ENCODE measurements at places on chromosomes 3 and 15.

GRCh38 chr3:194685065-194685717 lies 492 bp upstream of the FAM43A start:
- DNase-seq = no peak

DNA sequence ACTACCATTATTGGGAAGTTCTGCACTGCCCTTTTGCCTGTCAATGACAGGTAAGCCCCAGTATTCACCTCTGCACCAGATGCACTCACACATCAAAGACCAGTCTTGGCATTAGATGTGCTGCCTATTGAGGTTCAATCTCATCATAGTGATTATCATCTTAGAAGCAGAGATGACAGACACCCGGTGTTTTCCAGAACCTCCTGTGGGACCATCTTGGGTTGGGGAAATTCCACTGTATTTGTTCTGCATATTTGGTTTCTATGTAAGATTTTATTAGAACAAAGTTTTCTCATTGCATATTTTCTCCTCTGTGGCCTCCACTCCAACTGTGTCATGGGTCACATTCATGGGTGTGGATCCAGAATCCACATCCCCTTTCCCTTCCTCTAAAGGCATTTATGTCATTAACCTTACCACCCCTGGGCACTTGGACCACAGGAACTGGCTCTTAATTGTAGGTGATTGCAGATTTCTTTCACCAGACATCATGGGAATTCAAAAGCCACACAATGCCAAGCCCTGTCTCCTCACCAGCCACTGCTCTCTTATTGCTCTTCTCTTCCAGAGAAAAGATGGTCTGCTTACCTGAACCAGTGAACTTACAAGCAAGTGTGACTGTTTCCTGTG lies 31.2 kb downstream of the PLA1A start:
- no peak for DNase-seq

- DNase-seq = no peak
These were observed 68.3 kb downstream of the SMAD3 start for GRCh38 chr15:67133738-67134066.

DNA sequence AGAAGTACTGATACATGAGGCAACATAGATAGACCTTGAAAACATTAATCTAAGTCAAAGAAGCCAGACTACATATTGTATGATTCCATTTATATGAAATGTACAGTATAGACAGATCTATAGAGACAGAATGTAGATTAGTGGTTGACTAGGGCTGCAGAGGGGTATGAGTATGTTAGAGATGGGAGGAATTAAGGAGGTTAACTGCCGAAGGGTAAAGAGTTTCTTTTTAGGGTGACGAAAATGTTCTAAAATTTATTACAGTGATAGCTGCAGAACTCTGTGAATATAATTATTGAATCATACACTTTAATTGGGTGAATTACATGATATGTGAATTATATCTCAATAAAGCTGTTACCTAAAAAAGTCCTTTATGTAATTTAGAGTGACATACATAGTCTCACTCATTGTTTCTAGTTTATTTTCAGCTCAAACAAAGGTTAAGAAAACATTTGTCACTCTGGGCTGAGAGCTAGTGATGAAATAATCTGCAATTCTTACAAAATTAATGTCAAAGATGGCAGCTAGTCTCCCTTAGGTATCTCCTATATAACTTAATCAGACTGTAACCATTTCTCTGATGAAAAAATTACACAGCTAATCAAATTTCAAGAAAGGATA lies 61.4 kb downstream of the DENND4A start:
- DNase-seq = no peak

DNA sequence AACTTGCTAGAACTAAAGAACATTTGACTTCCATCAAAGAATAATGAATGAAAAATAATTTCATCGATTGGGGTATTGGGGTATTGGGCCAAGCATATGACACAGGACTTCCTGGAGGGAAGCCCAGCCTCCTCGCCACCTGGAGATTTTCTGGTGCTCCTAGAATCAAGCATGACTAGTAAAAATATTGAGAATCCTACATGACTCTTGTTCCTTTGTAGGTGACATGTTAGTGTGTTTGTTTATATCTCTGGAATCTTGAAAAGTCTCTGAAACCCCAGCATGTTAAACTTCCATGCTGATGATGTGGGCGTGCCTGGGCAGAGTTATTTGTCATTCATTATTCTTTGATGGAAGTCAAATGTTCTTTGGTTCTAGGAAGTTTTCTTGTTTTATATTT lies 90.1 kb upstream of the EPHB3 start:
- no peak for DNase-seq

DNA sequence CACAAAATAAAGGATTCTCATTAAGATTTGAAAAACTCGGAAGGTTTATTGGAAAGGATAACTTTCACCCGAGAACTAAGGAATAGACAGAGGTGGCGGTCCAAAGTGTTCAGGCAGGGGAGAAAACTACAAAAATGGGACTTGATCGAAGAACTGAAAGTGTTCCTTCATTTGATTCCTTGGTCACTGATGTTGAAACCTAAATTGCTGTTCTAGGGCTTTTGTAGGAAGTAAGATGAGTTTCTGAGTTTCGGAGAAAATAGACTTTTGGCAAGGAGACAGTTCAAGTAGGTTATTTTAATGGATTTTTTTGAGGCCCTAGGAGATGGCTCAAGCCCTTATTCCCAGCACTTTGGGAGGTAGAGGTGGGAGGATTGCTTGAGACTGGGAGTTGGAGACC lies 1.4 kb downstream of the TRIP4 start:
- DNase-seq = no peak

DNA sequence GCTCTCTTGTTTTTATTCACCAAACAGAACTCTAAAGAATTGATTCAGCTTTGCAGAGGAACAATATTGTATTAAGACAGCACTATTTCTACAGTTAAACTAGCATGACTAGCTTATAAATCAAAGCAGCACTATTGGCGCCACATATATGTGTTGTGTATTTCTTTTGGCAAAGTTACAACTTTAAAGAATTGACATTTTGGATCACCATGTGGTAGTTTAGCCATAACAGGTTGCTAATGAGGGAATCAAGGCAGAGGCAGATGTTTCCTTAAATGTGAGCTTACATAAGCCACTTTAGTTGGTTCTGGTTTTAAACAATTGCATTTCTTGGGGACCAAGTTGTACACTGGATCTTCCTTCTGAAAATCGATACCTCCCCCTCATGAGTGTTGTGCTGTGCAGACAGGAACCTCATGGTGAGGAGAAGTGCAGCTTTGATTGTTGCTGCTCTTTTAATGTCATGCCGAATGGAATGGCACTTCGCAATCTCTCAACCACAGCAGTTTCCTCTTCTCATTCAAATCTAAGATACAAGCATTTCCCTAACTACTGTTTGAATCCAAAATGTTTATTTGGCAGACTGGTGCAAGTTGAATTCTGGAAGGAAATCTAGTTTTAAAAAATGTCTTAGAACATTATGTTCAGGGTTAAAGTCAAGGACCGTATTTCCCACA lies 151.2 kb downstream of the MYRIP start:
- DNase-seq = no peak

- no peak for DNase-seq
These were observed 5.6 kb upstream of the TRMT10C start for GRCh38 chr3:101556064-101556463.

DNA sequence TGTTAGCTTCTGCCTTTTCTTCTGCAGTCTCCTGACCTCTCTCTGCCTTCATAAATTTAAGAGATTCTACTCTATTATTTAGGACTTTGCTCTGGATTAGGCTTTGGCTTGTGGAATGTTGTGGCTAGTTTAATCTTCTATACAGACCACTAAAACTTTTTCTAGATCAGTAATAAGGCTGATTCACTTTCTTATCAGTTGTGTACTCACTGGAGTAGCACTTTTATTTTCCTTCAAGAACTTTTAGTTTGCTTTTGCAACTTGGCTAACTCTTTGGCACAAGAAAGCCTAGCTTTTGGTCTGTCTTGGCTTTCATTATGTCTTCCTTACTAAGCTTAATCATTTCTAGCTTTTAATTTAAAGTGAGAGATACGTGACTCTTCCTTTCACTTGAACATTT lies 265.5 kb upstream of the TBC1D5 start:
- DNase-seq = no peak

- DNase-seq = no peak
These were observed 76.8 kb downstream of the ATP2B2 start for GRCh38 chr3:10428406-10429091.

GRCh38 chr3:42655980-42656679 lies 2.6 kb downstream of the ZBTB47 start:
- DNase-seq = no peak

- no peak for DNase-seq
These were observed 32.6 kb upstream of the SLC41A3 start for GRCh38 chr3:126116526-126116925.

GRCh38 chr15:85112997-85113396 lies 131.3 kb downstream of the PDE8A start:
- no peak for DNase-seq

GRCh38 chr3:122058294-122058693 lies 3.1 kb downstream of the CD86 start:
- DNase-seq = no peak

- DNase-seq = no peak
These were observed 33.1 kb downstream of the DZIP1L start for GRCh38 chr3:138082085-138082991.

DNA sequence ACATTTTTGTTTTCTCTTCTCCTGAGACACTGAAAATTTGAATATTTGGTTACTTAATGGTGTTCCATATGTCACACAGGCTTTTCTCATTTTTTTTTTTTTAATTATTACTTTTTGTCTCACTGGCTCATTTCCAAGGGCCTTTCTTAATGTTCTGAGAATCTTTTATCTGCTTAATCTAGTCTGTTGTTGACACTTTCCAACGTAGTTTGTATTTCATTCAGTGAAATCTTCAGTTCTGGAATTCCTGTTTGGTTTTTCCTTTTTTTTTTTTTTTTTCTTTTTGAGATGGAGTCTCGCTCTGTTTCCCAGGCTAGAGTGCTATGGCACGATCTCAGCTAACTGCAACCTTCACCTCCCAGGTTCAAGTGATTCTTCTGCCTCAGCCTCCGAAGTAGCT lies 42.7 kb downstream of the NCK1 start:
- no peak for DNase-seq

- DNase-seq = no peak
These were observed 52.2 kb downstream of the DNASE1L3 start for GRCh38 chr3:58158442-58159153.

GRCh38 chr3:36677331-36678007 lies 86.9 kb downstream of the DCLK3 start:
- no peak for DNase-seq

DNA sequence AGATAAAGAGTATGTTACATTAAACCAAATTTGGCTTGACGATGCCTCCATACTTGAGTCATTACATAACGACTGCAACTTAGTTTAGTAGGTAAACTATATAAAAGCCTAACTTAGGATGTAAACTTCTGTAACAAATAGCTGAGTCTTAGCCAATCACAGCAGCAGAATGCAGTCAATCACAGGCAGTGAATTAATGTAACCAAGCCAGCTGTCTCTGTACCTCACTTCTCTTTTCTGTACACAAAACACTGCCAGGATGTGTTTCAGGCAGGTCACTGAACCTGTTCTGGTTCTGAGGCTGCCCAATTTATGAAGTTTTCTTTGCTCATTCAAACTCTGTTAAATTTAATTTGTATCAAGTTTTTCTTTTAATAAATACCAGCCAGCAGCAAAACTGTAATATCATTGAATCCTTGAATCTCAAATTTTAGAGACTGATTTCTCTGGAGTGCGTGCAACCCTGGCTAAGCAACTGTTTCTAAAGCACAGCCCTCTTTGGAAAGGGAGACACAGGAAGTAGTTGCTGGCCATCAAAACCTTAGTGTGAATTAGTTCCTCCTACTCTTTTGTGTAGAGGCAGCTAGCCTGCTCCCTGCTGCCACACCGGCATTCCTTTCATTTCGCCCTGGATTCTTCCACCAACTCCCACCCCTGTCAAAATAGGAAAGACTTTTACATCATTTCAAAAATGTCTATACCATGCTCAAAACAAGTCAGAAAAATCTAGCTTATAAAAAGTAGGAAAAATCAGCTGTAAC lies 15.2 kb downstream of the RFTN1 start:
- DNase-seq = no peak

DNA sequence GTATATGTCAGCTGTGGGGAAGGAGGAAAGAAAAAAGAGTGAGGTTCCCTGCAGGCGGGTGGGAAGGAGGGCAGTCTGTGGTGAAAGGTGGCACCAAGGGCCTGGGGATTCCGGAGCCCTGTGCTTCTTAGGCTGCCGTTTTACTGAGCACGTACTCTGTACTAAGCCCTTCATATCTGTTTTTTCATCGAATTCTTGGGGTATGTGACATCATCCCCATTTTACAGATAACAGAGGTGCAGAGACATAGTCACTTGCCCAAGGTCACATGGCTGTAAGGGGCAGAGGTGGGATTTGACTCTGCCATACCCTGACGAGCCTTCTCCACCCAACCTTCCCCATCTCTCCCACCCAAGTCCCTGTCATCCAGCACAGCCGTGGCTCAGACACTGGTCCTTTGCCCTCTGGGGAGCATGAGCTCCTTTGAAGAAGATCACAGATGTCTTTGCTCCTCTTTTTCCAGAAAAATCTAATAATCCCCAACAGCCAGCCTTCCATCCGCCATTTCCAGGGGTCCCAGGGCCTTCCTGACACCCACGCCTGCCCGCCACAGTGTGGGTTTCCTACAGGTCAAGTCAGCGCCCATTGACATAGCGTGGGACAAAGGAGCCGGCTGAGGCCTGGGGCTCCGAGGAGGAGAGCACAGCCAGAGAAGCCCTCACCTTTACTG lies 24.2 kb downstream of the CYP11A1 start:
- no peak for DNase-seq

- DNase-seq = no peak
These were observed 129.0 kb upstream of the ARHGEF3 start for GRCh38 chr3:56930706-56931105.

- no peak for DNase-seq
These were observed 1.5 kb downstream of the ATP1B3 start for GRCh38 chr3:141877911-141878310.

GRCh38 chr3:10299679-10300078 lies 6.9 kb upstream of the GHRL start:
- DNase-seq = no peak

DNA sequence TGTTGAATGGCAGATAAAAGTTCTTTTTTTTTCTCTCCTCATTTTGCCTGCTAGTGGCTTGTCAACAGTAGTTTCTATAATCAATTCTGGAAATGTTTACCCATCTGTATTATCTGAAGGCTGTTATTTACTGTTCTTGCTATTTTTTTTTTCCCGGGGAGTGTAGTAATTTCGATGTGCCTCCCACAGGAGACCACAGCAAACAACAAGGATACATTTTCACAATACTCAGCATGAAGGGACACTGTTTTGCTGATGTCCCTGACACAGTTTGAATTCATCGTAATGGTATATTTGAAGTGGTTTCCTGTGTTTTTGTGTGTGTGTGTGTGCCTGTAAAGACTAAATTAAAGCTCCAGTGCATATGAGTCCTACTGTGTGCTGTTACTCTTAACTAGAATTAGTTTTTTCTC lies 92.1 kb upstream of the ICE2 start:
- no peak for DNase-seq

GRCh38 chr3:188053710-188054380 lies 100.1 kb upstream of the LPP start:
- no peak for DNase-seq

- DNase-seq = no peak
These were observed 342.6 kb upstream of the ICE2 start for GRCh38 chr15:60821462-60822061.

GRCh38 chr15:25886498-25887140 lies 23.5 kb upstream of the ATP10A start:
- no peak for DNase-seq

- DNase-seq = no peak
These were observed 68.0 kb downstream of the SLTM start for GRCh38 chr15:58865425-58865880.
